Activated T-cell treated with anti-CD3 and anti-CD28 coated beads, Interleukin-2, amount 50 U/mL, for 1 hour (primary cell): ENCODE measurements at places on chromosomes 6 and 20.

DNA sequence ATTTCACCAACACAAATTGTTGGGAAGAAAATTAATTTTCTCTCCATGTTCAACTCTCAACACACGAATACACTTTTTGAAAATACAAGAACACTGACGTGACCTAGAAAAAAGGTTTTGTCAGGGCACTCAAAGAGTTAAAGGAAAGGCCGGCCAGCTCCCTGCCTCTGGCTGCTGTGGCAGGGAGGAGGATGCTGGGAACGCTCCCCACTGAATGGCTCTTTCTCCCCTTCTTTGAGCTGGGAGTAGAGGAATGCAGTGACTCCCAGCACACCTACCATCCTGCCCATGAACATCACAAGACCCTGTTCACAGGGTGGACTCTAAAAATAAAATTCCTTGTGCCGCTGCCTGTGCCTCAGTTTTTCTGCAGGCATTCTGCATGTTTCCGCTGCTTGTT lies 47.0 kb downstream of the MAP3K5 start:
- DNase-seq = no peak

DNA sequence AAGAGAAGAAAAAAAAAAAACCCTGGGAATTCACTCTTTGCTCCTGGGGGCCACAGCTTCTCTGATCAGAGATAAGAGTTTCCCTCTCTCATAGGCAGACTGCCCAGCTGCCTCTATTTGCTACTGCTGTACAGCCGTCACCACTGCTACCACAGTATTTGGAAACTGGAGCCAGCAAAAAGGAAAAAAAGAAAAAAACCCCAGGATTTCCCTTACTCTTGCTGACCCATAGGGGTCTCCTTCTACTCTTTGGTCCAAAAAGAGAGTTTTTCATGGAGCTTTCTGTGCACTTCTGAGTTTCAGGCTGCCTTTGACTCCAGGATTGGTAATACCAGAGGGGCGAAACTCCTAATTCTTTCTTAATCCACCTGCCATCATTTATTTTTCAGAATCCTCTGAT lies 89.7 kb downstream of the MDGA1 start:
- no peak for DNase-seq

GRCh38 chr6:7445101-7445500 lies 55.5 kb downstream of the RIOK1 start:
- DNase-seq = no peak

DNA sequence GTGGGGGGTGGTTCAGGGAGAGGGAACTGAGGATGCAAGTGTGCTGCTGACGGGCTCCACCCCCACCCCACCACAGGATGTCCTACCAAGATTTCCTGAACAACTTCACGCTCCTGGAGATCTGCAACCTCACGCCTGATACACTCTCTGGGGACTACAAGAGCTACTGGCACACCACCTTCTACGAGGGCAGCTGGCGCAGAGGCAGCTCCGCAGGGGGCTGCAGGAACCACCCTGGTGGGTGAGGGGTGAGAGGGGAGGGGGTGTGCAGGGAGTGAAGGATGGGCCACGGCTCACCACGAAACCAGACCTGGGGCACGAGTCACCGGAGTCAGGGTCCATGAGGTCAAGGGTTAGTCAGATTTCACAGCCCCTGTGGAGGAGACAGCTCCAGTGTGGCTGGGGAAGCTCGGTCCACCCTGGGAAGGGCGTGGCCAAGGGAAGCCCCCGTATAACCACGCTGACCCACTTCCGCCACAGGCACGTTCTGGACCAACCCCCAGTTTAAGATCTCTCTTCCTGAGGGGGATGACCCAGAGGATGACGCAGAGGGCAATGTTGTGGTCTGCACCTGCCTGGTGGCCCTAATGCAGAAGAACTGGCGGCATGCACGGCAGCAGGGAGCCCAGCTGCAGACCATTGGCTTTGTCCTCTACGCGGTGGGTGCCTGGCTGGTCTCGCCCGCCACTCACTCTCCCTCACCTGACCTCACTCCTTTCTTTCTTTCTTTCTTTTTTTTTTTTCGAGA lies 18.3 kb downstream of the CAPN11 start:
- no peak for DNase-seq

DNA sequence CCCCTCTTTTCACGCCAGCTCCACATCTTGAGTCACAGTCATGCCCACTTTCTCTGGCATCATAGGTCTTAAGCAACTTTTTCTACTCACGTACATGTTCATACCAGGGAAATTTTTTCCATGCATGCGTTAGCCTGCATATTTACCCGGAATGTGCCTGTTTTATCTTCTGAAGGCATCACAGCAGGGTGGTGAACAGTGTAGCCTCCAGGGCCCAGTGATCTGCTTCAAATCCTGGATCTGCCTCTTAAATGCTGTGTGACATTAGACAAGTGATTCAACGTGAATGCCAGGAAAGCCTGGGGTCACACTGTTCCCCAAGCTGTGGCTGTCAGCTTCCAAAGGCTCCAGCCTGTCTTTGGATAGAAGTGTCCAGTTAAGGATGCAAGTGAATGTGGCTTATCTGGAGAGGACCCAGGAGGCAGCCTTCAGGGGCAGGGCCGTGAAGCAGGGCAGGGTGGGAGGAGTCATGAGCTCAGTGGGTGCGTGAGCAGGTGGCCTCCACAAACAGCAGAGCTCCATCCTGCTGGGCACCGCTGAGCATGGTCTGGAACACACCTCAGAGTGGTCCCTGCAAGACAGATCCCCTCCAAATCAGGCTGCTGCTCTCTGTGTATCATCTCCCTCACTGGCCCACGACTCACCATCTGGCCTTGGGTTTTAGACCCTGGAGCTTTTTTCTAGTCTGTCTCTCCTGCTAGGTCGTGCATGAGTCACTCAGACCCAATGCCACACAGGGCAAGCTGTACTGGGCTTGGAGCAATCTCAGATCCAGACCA lies 30.4 kb upstream of the CD93 start:
- DNase-seq = no peak

- no peak for DNase-seq
These were observed 5.5 kb downstream of the REV3L start for GRCh38 chr6:111477481-111477938.

GRCh38 chr6:125190667-125191066 lies 37.1 kb downstream of the TPD52L1 start:
- DNase-seq = no peak

DNA sequence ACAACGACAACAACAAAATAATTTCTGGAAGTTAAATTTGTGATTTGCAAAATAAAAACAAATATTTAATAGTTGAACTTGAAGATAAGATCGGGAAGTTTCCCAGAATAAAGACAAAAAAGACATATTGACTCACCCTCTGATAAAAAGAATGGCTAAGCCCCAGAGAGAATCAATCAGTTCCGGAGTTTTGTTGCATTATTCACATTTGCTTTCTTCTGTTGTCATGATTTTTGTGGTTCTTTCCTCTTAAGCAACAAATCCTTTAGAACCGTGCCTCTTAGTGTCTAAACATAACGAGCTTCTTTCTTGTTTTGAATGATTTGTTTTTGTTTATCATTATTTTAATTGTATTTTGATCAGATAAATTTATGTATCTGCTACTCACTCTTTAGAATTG lies 337.7 kb upstream of the PRND start:
- DNase-seq = no peak

- DNase-seq = no peak
These were observed 192.2 kb upstream of the TAB2 start for GRCh38 chr6:149125309-149125708.

DNA sequence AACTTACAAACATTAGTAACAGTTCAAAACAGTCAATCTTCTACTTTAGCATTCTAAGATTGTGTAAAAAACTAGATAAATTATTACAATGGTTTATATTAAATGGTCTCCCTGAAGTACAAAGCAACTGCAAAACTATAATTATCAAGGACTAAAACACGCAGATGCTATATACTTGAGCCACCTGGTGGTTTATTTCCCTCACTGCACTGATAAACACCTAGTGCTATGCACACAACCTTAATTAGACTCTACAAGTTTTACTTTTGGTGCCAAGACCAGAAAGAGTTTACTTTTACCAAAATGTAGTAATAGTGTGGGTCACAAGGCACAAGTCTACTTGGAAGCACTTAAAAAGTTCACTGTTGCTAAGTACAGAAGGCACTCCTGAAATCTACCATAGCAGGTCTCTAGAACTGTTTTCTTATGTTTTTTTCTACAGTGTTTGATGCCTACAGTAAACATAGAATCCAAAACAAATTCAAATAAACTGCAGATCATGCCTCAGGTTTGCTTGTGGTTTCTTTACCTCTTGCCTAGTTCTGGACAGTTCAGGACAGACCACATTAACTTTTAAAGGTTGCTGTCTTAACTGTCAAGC lies 49.2 kb downstream of the GMDS start:
- no peak for DNase-seq

- DNase-seq = no peak
These were observed 16.9 kb upstream of the UBE2V1 start for GRCh38 chr20:50129662-50130355.

GRCh38 chr6:112259337-112259675 lies 4.9 kb upstream of the LAMA4 start:
- DNase-seq = no peak

DNA sequence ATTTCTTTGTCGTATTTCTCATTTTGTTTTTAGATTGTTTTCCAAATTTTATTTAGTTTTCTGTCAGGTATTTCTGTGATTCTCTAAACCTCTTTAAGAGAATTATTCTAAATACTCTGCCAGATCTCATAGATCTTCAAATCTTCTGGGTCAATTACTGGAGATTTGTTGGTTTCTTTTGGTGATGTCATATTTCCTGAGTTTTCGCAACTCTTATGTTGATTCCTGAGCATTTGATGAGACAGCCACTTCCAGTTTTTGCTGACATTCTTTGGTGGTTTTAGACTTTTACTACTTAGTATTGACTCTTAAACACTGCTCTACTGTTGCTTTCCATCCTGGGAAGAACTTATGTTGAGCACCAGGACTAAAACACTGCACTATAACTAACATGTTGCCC lies 21.9 kb downstream of the ADGB start:
- DNase-seq = no peak

DNA sequence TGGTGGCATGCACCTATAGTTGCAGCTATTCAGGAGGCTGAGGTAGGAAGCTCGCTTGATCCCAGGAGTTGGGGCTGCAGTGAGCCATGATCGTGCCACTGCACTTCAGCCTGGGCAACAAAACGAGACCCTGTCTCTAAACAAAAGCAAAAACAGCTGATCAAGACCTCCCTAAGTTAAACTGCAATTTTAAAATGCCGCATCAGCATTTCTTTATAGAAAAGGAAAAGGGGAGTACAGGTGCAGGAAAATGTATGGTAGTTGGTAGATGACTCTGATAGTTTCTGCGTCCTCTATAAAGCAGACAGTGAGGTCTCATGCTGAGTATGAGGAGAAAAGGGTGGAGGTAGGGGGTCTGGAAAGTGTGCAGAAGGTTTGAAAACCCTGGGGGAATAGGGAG lies 8.9 kb upstream of the TBCC start:
- no peak for DNase-seq

- no peak for DNase-seq
These were observed 13.2 kb downstream of the QKI start for GRCh38 chr6:163427498-163428254.

GRCh38 chr6:117880824-117881223 lies 26.2 kb upstream of the SLC35F1 start:
- no peak for DNase-seq

- no peak for DNase-seq
These were observed 107.8 kb upstream of the SHLD1 start for GRCh38 chr20:5642155-5642981.

DNA sequence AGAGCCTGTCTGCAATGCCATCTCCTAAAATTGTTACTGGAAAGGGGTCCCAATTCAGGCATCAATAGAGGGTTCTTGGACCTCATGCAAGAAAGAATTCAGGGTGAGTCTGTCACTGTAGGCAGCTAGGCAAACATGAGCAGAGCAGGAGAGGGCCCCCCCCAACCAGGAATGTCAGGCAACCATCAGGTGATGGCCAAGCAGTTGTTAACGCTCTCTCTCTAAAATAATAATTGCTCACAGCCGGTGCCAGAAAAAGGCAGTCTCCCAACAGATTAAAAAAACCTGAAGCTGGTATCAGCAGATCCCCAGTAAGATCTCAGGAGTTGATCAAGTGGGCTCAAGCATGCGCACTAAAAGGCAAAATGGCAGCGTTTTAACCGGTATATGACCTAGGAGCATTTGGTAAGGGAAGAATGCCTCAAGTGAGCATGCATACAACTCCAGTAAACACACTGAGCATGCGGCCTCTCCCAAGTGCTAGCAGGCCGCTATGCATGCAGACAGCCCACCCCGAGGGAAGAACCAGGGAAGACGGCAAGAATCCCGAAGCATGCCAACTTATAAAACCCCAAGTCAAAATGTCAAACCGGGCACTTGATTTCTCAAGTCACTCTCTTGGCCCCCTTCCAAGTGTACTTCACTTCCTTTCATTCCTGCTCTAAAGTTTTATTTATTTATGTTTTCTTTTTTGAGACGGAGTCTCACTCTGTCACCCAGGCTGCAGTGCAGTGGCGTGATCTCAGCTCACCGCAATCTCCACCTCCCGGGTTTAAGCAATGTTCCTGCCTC lies 44.0 kb upstream of the RNGTT start:
- no peak for DNase-seq

GRCh38 chr20:3447321-3447720 lies 23.5 kb upstream of the ATRN start:
- DNase-seq = no peak

DNA sequence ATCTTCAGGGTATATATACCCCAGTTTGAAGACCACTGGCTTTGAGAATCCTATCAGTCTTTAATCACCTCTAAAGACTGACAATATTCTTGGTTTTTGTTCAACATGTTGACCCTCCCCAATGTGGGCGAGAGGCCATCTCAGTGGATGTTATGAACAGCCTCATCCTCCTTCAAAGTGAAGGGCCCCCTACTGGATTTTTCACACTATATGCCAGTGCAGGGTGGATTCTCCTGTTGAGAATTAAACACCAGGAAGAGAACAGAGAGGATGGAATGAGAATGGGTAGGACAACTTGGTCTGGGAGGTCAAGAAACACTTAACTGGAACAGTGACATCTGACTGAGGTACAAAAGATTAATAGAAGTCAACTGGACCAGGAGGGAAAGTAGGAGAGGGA lies 327.1 kb downstream of the MAFB start:
- DNase-seq = no peak

- DNase-seq = peak; percentile 48
These were observed 128.5 kb downstream of the HFE start for GRCh38 chr6:26215585-26216358.

DNA sequence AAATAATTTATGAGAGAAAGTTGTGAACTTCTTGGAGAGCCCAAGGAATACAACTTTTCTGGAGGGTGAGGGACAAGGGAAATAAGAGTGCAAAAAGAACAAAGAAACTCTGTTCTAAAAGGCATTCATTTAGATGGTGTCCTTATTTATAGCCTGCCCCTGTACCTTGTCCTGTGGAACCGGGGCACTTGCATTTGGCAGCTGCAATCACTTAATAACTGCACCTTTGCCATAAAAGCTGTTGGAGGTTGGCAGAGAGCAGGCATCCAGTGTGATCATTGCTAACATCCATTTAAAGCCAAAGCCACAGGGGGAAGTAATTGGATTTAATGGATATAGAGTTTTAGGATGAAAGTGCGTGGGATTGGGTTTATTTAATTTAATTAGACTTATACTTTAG lies 50.8 kb upstream of the SGK1 start:
- no peak for DNase-seq

- no peak for DNase-seq
These were observed 30.2 kb downstream of the FAM50B start for GRCh38 chr6:3879194-3879952.
